ENCODE measurements at places on chromosomes 1 and 21.

- no peak for DNase-seq
Measured at GRCh38 chr1:210159211-210159610, 73.4 kb upstream of the SERTAD4 start.

DNA sequence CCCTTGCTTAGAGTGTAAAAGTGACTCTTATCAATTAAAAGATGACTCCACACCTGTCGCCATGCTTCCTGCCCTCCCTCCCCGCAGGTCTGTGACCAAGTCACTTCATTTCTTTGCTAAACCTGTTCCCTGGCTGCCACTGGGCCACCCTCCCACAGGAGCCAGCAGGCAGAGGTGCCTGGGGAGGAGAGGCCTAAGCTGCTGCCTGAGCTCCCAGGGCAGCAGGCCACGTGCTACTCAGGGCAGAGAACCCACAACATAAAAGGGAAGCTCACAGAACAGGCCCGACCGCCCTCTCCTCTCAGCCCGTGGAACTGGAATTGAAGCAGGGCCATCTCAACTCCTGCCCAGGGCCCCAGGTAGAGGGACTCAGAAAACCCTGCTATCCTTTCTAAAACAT, 4.9 kb downstream of the C1orf198 start:
- no peak for DNase-seq

DNA sequence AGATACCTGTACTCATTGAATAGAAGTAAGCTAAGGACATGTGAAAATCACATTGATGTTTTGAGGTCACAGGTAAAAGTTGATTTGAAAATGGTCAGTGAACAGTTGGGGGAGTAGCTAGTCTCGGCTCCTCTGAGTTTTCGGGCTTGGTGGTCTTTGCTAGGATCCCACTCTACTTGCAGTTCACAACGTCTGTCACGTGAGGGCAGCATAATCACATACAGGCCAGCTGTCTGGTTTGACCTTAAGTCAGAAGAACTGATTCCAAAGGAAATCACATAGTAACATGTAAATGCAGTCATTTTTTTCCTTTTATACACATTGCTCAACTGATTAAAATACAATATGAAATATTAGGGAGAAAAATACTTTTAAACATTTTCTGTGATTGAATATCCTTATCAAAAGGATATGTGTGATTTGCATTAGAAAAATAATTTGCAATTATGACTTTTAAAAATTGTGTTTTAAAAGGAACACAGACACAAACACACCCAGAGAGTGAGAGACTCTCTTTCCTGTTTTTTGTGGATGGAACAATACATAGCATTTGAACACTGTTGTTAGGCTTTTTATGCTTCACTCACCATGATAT, 21.8 kb upstream of the PDC start:
- DNase-seq = peak; percentile 3

- DNase-seq = no peak
Measured at GRCh38 chr1:67584938-67585337, 100.1 kb upstream of the GADD45A start.

- DNase-seq = no peak
Measured at GRCh38 chr1:172990598-172991215, 60.0 kb downstream of the TNFSF18 start.
